ENCODE measurements at places on chromosomes 1 and 21.

GRCh38 chr1:247966532-247967204 is 1.6 kb downstream of the OR2AK2 start:
- DNase-seq, result no peak

GRCh38 chr1:75412616-75413015 is 198.3 kb downstream of the SLC44A5 start:
- DNase-seq, result no peak

GRCh38 chr1:115620453-115620852 is 21.3 kb upstream of the VANGL1 start:
- DNase-seq, result no peak

DNA sequence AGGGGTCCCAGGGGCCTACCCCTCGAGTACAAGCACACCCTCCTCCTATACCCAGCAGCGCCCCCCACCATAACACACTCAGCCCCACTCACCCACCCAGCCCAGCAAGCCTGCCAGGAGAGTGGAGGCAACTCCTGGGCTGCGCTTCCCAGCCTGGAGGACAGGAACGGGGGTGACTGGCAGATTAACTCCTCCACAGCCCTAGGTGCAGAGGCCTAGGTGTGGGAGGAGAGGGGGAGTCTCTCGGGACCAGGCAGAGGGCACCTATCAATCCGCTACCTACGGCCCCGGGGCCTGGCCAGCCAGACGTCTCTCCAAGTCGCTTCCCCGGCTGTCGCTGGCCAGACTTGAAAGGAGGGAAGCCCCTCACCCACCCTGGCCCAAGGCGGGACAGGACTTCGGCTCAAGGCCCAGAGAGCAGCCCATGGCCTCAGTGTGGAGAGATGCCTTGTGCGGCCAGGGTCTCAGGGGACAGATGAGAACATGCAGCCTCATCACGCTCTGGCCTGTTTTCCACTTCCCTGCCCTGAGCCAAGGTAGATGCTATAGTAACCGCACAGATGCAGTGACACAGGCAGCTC is 24.9 kb downstream of the MATN1 start:
- DNase-seq, result no peak

DNA sequence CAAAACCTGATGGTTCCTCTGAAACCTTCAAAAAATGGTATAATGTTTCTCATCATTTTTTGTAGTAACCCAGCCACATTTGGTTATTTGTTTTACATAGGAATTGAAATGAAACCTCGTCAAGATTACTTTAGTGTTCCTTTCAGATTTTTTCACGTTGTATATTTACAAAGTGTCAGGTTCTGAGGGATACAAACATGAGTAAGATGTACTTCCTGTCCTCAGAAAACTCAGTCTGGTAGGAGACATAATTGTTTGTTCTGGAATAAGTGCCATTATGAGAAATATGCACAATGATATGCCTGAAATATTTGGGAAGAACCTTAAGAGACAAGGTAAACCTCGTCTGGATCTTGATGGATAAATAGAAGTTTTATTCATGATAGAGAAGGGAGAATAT is 145.5 kb downstream of the USP25 start:
- DNase-seq, result no peak

- DNase-seq, result no peak
Observed at GRCh38 chr1:214637722-214638458, 34.9 kb downstream of the CENPF start.

GRCh38 chr21:16195538-16195910 is 465.7 kb downstream of the USP25 start:
- no peak for DNase-seq

Measured in right kidney (tissue), 9 donors.